ENCODE measurements at places on chromosomes 16 and 17.
A peak's percentile ranks its signal among the peaks of the same experiment; 100 is the strongest.

- DNase-seq = no peak
These were observed 55.3 kb downstream of the NOG start for GRCh38 chr17:56648806-56649205.

DNA sequence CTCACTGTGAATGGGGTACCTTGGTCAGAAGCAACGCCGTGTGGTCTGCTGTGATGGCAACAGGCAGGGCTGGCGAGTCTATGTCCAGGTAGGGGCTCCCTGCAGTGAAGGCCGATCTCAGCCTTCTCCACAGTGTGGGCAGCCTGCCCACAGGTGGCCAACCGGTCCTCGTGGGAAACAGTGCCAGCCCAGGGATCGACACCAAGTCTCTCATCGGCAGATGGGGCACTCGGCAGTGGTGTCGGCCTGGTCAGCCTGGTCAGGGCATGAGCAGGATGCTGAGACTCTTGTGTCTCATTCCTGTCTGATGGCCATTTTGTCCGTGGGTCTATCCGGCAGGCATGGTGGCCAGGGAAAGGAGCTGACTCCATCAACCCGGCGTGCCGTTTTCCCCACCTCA lies 92.2 kb downstream of the TNFRSF13B start:
- DNase-seq = no peak

GRCh38 chr16:51276336-51276735 lies 125.3 kb upstream of the SALL1 start:
- DNase-seq = no peak

- no peak for DNase-seq
These were observed 3.4 kb downstream of the LYRM1 start for GRCh38 chr16:20903899-20904506.

- peak; percentile 21 for DNase-seq
These were observed 37.6 kb upstream of the DHRS7B start for GRCh38 chr17:21089145-21089544.

DNA sequence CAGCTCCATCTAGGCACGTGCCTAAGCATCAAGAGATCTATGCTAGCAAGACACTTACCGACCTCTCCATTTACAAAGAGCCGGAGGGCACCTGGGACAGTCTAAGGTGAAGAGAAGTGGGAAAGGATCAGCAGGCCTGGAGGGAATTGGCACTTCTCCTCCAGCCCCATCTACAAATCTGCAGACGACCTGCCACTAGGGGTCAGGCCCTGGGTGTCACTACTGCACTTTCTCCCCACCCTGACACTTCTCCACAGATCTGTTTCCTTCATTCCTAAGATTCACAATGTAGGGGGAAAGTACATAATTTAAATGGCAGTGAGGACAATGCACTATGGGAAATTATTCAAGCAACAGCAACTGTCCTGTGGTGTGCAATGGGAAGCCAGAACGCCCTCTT lies 8.1 kb downstream of the MKS1 start:
- DNase-seq = no peak

GRCh38 chr16:72468582-72468981 lies 296.6 kb upstream of the PMFBP1 start:
- no peak for DNase-seq

GRCh38 chr17:59365383-59365981 lies 34.0 kb downstream of the YPEL2 start:
- no peak for DNase-seq

GRCh38 chr16:52171481-52171880 lies 375.5 kb downstream of the TOX3 start:
- no peak for DNase-seq

- DNase-seq = no peak
These were observed 4.0 kb downstream of the TGFB1I1 start for GRCh38 chr16:31475946-31476302.

GRCh38 chr17:27600471-27600870 lies 30.5 kb upstream of the LGALS9 start:
- no peak for DNase-seq

GRCh38 chr17:34140006-34140405 lies 115.1 kb upstream of the CCL2 start:
- DNase-seq = no peak

- no peak for DNase-seq
These were observed 765 bp downstream of the MYO18A start for GRCh38 chr17:29179232-29180033.

DNA sequence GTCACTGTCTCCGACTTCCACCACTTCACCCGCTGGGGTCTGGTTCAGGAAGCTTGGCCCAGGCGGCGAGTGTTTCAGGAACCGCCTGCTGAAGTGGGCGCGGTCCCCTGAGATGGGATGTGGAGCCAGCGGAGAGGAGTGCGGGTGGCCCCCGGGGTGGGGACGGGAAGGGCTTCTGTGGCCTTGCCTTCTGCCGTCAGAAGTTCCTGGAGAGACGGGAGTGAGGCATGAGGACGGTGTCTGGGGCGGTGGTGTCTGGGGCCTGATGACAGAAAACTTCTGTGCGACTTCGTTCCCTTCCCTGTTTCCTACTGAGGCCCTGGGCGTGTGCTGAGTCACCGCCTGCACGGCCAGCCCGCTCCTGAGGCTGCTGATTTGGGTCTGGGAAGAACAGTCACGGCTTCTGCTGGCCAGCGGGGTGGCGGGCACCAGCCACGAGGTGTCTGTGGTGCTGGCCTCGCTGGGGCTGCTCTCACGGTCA lies 12.3 kb upstream of the NLRC3 start:
- DNase-seq = no peak

DNA sequence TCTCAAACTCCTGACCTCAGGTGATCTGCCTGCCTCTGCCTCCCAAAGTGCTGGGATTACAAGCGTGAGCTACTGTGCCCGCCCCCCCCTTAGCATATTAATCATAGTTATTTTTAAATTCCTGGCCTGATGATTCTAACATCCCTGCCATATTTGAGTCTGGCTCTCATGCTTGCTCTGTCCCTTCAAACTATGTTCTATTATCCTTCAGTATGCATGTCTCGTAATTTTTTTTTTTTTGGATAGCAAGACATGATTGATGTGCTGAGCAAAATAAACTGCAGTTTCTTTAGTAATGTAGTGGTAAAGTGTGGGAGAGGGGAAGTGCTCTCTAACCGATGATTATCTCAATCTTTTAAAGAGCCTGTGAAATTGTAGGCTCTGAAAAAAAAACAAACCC lies 34.3 kb upstream of the TMEM92 start:
- DNase-seq = no peak

- DNase-seq = no peak
These were observed 164.4 kb downstream of the C16orf78 start for GRCh38 chr16:49537924-49538459.

- DNase-seq = no peak
These were observed 1.0 kb upstream of the HOXB9 start for GRCh38 chr17:48627118-48627597.

DNA sequence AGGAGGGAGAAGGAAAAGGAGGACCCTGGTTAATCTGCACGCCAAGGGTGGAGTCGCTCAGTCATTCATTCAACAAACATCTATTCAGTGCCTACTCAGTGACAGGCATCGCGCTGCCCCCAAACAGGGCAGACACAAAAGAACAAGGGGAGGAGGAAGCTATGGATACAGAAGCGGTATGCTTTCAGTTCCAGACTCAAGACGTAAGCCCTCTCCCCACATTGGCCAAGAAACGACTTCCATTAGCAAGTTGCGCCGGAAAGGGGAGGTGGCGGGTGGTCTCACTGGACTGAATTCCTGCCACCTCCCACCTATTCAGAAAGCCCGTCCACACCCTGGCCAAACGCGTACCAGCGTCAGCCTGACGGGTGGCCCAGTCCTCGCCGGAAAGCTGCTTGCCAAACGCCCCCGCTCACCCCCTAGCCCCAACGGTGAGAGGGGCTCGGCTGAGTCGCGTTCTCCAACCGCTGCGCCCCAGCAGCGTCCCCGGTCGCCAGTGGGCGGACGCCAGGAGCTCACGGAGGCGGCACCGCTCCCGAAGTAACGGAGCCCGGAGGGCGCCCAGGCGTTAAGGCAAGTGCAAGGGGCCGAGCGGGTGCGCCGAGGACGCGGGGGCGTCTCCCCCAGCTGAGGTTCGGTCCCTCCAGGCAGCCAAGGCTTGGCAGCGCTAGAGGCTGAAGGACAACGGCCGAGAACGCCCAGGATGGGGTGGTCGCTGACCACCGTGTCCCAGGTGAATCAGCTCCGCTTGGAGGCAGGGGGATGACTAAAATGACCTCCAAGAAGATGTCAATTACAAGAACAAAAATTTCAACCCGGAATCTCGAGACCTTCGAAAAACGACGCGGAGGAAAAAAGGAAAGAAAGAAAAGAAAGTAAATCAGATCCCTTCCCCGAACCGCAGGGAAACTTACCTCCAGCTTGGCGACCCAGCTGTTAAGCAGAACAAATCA lies 470.7 kb downstream of the SOX9 start:
- no peak for DNase-seq

- peak; percentile 45 for DNase-seq
These were observed 782.4 kb upstream of the SOX9 start for GRCh38 chr17:71338396-71338795.

GRCh38 chr17:40936976-40937375 lies 470 bp downstream of the KRT23 start:
- no peak for DNase-seq

- no peak for DNase-seq
These were observed 18.0 kb upstream of the SPATA32 start for GRCh38 chr17:45279898-45280297.

DNA sequence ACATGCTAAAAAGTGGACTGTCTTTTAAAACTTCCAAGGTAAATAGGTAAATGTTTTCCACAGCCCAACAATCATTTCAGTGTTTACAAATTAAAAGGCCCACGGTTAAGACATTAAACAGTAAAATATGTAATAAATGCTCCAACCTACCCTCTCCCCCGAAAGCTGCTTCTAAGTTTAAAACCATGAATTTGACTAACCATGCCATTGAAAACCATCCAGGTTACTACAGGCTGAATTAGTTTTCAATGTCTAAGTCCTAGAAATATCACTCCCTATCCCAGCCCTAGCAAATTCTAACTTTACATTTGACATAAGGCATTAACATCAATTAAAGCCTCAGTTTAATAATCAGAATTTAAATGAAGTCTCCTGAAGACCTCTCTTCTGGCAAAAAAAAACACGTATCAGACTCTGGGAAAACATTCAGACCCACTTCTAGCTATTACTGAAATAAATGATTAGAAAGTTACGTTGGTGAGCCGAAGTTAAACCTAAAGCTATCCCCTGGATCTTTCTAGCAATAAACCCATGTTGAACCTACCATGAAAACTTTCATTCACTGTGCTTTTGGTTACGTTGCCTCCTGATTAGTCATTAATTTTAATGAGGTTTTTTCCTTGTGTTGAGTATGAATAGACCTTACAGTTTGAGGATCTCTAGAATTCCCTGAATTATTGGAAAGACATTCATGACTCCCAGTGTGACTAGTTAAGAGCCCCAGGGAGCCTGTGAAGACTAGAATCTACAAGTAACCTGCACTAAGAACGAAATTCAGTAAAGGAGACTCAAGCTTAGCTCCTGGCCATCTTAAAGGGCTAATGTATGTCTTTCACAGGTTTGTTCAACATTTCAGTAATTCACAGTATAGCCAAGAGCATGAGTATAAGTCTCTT lies 1.7 kb upstream of the POLG2 start:
- DNase-seq = no peak

DNA sequence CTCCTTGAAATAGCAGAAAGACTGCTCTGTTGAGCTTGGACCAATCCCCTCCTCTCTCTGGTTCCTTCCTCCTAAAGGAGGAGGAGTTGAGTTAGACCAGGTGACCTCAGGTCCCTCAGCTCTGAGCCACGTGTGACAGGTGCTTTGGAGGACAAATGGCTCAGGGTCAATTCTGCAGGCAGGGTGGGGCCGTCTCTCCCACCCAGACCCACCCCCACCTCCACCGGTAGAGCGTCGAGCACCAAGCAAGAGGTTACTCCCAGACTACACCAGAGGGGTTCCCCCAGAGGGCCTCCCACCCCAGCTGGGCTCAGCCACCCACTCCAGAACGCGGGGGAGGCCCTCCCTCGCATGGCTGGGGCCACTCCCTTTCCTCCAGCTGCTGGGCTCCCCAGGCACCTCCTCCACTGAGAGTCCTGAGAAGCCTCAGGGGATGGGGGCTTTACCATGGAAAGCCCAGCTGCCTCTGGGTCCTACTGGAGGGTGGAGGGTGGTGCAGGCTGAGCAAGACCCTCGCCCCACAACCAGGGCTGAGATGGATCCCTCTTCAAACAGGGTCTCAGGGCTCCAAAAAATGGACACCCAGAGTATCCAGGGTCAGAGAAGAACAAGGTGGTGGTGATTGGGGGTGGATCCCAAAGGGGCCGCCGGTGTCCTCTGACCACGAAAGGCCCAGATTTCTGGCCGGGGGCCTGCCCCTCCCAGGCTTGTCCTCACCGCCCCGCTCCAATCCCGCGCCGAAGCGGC lies 7.6 kb downstream of the MYO1C start:
- no peak for DNase-seq

DNA sequence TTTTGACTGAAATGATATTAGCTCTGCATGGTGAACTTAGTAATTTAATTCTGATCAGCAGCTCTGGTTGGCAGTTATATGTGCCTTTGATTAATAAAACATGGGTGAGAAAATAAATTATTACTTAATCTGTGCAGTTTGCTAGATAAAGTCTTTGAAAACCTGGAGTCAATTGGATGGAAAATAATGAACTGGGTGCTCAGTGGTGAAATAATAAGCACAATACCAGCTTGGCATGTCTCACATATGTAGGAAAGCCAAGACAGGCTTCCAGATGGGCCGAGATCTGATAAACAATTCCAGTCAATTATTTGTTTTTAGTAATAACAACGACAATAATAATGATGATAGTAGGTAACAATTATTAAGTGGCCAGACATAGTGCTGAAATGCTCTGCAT lies 326.7 kb downstream of the CDH13 start:
- DNase-seq = no peak

- DNase-seq = no peak
These were observed 1.2 kb downstream of the KCNJ16 start for GRCh38 chr17:70076189-70076588.

DNA sequence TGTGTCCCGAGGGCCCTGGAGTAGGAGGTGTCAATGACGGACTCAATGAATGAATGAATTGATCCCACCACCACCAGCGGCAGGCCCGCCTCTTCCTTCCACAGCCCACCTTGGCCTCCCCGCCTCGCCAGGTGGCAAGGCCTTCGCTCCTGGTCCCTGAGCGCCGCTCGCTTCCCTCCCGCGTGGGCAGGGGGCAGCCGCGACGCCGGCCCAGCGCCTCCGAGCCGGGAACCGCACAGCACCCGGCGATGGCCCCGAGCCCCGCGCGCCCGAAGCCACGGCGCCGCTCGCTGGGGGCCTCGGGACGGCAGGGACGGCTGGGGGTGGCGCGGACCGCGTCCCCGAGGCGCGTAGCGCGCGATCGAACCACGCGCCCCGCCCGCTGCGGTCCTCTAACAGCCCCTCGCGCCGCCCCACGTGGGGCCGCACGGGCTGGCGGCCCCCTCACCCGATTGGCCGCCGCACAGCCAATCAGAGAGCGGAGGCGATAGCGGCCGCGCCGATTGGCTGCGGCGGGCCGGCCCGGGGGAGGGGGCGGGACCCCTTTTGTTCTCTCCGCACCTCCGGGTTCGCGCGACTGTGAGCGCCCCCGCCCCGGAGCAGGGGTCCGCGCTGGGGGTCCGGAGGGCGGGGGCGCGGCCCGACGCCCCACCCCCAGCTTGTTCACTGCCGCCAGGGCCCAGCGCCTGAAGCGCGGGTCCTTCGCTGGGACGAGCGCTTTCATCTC lies 31.4 kb downstream of the ACTG1 start:
- no peak for DNase-seq
